ENCODE measurements at places on chromosomes 13 and 19.

GRCh38 chr19:45503909-45504308 is 3.4 kb upstream of the VASP start:
- no peak for DNase-seq

- no peak for DNase-seq
Measured at GRCh38 chr13:110047496-110047895, 259.5 kb downstream of the COL4A1 start.

- no peak for DNase-seq
Measured at GRCh38 chr19:40705362-40705651, 11.4 kb downstream of the COQ8B start.

- peak; percentile 0 for DNase-seq
Measured at GRCh38 chr13:42720113-42720857, 61.1 kb upstream of the FAM216B start.

Data from CD4-positive, alpha-beta T cell treated with Interferon alpha-2 for 1 hour (primary cell).